Activated CD8-positive, alpha-beta T cell treated with anti-CD3 and anti-CD28 coated beads, Interleukin-2, amount 10 ng/mL, durations not matched to agents 7 days and 5 days (primary cell): ENCODE measurements at places on chromosomes 11 and 22.
A peak's percentile ranks its signal among the peaks of the same experiment; 100 is the strongest.

- no peak for DNase-seq
Measured at GRCh38 chr11:85821636-85822035, 10.7 kb upstream of the SYTL2 start.

DNA sequence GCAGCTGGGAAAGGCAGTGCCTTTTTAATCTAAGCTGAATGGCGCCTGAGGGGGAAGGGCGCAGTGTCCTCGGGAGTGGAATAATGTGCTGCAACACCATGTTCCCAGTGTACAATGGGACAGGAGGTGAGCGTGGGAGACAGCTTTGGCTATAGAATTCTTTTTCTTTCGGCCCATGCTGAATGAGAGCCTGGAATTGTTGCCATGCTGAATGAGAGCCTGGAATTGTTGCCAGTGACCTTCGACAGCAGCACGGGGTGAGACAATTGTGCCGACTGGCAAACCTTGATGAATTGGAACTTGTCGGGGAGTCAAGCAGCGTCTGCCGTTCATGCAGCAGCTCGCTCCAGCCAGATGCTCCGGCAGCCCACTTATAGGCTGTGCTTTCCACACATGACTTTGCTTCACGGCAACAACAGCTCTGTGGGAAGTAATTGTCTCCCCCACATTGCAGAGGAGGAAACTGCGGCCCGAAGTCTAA, 141.4 kb upstream of the E2F8 start:
- no peak for DNase-seq

GRCh38 chr11:120117991-120118390, 19.9 kb downstream of the TRIM29 start:
- DNase-seq = no peak

- DNase-seq = no peak
Measured at GRCh38 chr11:32581556-32581955, 2.1 kb upstream of the EIF3M start.

- DNase-seq = peak; percentile 70
Measured at GRCh38 chr22:31969789-31970489, 25.6 kb downstream of the YWHAH start.

- DNase-seq = no peak
Measured at GRCh38 chr22:20466659-20467379, 28.8 kb downstream of the KLHL22 start.

GRCh38 chr11:78607696-78608095, 33.0 kb upstream of the NARS2 start:
- DNase-seq = no peak

DNA sequence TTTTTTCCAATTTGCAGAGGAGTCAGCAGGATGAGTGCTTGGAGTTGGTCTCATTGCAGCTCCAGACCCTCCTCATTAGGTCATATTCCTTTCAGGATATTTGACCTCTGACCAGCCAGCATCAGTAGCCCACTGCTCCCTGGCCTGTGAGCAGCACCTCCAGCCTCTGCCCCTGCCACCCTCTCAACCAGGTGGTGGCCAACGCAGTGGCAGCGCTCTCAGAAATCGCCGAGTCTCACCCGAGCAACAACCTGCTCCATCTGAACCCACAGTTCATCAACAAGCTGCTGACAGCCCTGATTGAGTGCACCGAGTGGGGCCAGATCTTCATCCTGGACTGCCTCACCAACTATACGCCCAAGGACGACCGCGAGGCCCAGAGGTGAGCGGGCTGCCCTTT, 27.0 kb downstream of the C22orf42 start:
- no peak for DNase-seq

- peak; percentile 19 for DNase-seq
Measured at GRCh38 chr11:124835918-124836317, 29.3 kb upstream of the ROBO3 start.

- DNase-seq = no peak
Measured at GRCh38 chr11:129620237-129621104, 195.2 kb upstream of the TMEM45B start.

GRCh38 chr11:123100379-123101085, 38.6 kb upstream of the HSPA8 start:
- no peak for DNase-seq

- no peak for DNase-seq
Measured at GRCh38 chr11:94757037-94757735, 11.0 kb upstream of the AMOTL1 start.

GRCh38 chr11:61879152-61879551, 12.2 kb downstream of the FADS3 start:
- DNase-seq = no peak

DNA sequence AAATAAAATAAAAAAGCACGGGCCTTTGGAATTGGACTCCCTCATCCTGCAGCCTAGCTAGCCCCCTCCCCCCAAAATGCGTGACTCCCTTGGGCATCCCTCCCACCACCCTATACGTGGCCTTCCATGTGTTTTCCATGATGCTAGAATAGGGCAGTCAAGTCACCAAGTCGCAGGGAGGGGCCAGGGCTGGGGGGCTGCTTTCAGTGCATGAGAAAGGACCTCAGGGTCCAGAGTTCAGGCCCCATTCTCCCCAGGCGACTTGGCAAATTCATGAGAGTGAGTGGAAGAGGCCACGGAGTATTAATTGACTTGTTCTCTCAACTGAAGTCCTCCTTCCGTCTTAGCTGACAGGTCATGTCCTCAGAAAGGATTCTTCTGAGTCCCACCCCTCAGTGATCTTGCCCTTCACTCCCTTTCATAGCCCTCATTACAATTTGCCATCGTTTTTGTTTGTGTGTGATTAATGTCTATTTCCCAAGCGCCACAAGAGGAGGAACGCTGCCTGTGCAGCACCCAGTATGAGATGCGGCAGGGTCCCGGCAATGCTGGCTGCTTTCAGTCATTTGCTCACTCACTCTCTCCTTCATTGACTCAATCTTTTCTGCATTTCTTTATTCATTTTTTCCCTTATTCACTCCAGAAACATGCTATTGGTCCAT, 17.4 kb downstream of the LRRC32 start:
- DNase-seq = no peak

- DNase-seq = no peak
Measured at GRCh38 chr11:96781082-96781481, 391.3 kb downstream of the JRKL start.

DNA sequence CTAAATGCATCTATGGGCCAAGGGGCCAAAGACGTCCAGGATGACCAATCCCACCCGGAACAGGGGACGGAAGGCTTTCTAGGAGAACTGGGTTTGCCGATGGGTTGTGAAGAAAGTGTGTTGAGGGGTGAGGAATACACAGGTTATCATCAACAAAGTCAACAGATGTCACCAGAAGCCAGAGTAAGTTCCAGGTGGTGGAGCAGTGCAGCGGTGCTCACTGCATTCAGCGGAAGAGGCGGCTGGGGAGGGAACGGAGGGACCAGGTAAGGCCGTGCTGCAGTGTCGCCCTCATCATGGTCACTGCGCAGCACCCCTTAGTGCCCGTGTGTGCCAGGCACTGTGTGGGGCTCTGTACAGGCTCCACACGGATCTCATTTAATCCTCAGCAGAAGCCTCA, 176.0 kb downstream of the EFCAB6 start:
- no peak for DNase-seq

GRCh38 chr11:78414321-78415051, 3.1 kb downstream of the GAB2 start:
- no peak for DNase-seq

- no peak for DNase-seq
Measured at GRCh38 chr11:21148376-21148775, 479.0 kb downstream of the NELL1 start.

GRCh38 chr22:27962268-27963044, 43.4 kb upstream of the PITPNB start:
- DNase-seq = no peak

- DNase-seq = no peak
Measured at GRCh38 chr11:60310407-60310998, 16.6 kb upstream of the MS4A6E start.

DNA sequence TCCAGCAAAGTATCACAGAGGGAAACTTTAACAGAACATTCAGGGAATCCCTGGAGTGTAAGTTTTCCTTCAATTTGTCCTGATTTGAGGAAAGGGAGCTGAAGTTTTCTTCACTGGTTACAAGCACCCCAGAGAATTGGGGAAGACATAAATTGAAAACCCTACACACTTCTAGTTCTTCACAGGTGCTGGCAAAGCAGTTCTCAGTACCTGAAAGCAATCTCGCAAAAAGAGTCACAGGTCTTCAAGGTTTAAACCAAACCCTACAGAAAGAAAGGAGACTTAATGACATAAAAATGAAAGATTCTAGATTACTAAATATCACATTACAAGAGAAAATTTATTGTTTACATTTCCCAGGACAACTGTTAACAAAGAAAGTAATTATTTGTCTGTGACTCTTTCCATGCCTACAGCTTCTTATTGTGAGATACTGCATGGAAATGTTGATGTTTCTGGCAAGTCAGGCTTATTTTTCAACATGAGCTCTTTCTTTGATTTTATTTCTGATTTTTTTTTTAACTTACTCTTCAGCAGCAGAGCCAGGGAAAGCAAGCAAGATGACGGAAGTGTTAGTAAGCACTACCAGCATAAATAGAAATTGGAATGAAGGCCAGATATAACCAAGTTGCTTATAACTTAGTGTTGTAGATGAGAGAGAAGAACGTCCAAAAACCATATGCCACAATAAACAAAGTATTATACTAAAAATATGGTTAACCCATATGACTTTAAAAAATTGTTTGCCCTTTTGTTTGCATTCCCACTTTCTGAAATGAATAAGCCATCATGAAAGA, 44.1 kb downstream of the FANCF start:
- no peak for DNase-seq

GRCh38 chr11:113904379-113905101, at the start of gene HTR3B:
TSS of gene HTR3B (plus strand) at chr11:113904796. CDS start at chr11:113904934, 138 bp downstream.
- DNase-seq = no peak

DNA sequence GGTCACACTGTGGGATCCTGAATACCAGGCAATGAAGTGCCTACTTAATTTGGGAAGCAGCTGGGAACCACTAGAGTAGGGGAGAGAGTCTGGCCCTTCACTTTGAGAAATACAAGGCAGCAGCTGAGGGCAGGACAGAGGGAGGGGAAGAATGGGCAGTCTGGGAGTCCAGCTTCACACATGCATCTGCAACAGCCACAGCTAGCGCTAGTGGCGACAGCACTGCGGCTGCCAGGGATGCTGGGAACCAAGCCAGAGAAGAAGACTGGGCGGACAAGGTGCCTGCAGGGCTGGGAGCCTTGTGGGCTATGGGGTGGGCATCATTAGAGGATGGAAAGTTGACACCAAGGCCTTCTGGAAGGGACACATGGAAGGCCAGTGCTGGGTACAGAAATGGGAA, 15.8 kb downstream of the SCUBE2 start:
- no peak for DNase-seq

DNA sequence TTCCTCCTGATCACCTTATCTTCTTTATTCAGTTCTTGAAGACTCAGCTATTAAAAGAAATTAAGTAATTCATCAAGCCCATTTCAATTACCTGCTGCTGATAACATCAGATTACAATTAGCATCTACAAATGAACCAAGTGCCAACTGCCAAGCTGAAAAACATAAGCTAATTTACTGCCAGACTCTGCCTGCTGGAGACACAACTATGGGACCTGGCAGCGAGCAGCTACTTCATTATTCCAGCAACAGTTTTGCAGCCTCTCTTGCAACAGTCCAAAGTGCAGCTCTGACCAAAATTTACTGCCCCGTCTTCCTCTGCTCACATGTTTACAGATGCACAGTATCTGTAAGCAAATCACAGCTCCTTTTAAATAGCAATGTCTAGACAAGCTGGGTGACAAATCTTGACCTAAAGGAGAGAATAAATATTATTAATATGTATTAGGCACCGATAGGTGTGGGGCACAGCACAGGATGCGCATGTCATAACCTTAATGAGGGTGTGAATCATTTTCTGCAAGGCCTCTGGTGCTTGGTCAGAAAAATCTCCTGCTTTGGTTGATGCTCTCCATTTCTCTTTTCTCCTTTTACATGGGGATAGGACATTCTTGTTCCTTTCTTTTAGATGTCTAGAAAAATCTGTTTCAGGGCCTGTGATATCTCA, 232.2 kb upstream of the PITPNB start:
- no peak for DNase-seq

DNA sequence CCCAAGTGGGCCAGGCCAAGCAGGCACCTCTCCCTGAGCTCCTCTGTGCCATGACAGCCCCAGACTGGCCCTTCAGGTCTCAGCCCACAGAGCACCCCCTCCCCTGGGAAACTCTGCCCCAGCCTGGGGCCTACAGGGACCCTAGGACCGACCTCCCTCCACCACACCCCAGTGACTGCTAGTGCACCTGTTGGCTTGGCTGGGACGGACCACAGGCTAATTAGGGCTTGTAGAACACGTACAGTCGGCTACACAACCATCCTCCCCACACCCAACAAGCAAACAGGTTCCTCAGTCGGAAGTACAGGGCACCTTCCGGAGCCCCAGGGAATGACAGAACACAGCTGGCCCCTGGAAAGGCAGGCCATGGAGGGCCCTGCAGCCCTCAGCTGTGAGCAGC, 4.3 kb downstream of the SBF1 start:
- peak; percentile 41 for DNase-seq

- no peak for DNase-seq
Measured at GRCh38 chr11:83326326-83326725, 40.2 kb upstream of the CCDC90B start.

GRCh38 chr11:61082931-61083531, 19.3 kb upstream of the CD5 start:
- DNase-seq = peak; percentile 57

DNA sequence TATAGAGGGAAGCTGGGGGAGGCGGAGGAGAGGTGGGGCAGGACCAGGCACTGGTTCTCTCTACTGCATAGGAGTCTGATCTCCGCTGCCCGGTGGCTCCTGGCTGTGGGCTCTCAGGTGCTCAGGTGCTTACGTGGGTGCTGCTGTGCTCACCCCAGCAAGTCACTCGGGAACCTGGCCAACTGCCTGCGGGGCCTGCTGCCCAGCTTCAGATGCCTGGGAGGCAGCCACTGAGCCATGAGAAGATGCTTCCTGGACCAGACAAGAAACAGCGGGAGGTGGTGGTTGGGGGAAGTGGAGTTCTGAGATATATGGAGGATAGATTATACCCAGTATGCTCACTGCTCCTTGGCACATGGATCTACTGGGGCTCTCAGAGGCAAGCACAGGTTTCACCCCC, 1303.4 kb downstream of the TBC1D22A start:
- DNase-seq = no peak

- DNase-seq = peak; percentile 64
Measured at GRCh38 chr22:23180301-23180892, at the start of gene BCR. TSS of gene BCR (plus strand) at chr22:23180509. CDS start at chr22:23180961, 452 bp downstream.

GRCh38 chr22:40309631-40310030, 36.7 kb upstream of the ADSL start:
- DNase-seq = no peak

DNA sequence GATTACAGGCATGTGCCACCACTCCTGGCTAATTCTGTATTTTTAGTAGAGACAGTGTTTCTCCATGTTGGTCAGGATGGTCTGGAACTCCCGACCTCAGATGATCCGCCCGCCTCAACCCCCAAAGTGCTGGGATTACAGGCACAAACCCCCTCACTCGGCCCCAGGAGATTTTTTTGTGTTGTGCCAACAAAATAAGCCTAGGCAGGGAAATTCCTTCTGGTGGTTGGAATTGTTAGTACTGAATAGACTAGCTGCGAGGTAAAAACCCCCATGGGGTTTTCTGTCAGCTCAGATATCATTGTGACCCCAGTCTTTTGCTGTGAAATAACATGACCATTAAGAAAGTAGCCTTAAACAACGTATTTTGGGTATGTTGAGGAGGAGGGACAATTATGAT, 144.9 kb downstream of the BCR start:
- DNase-seq = no peak

- DNase-seq = no peak
Measured at GRCh38 chr11:57637626-57638004, 12.1 kb downstream of the YPEL4 start.
